ENCODE measurements at places on chromosomes 2 and 18.

DNA sequence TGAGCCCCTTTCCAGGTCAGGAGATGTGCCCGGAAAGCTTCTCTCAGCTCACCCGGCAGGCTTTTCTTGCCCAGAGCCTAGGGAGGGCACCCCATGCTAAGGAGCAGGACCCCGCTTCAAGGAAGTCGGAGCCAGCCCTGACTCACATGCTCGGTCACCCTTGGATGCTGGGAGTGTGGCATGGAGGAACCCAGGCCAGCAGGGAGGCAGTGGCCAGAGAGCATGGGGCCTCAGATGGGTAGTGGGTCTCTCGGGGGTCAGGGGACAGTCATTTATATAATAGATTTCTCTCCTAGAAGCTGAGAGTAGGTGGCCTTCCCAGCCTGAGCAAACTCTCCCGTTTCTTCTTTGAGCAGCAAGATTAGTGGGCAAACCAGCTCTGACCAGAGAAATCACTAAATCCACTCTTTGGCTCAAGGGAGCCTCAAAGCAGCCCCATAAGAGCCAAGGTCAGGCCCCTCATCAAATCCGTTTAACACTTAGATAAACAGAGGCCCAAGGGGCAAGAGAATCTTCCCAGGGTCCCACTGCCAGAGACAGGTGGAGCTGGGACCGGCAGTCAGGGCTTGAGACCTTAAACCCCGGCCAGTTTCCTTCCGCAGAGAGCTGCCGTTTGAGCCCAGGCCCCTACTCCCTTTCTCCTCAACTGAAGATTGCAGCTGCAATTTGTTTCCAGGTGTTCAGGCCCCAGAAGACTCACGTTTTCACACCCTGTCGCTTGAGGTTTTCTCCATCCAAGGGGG lies 113.1 kb downstream of the CYP26B1 start:
- no peak for DNase-seq

GRCh38 chr18:3623769-3624545 lies 174.0 kb downstream of the TGIF1 start:
- peak; percentile 98 for DNase-seq

DNA sequence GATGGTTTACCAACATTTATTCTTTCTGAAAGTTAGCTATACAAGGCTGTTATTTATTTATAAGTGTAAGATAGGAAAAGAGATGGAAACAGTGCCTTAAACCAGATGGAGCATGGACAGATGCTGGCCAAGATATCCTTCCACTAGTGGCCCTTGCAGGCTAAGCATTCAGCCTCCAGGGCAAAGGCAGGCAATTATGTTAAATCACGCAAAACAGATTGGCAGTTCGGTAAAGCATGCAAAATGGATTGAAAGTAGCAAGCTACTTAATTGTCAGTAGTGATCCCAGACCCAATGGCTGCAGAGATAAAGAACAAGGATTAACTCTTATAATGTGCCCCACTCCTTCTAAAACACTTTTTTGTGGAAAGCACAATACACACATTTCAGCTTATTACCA lies 105.4 kb upstream of the MAP4K3 start:
- DNase-seq, result no peak

DNA sequence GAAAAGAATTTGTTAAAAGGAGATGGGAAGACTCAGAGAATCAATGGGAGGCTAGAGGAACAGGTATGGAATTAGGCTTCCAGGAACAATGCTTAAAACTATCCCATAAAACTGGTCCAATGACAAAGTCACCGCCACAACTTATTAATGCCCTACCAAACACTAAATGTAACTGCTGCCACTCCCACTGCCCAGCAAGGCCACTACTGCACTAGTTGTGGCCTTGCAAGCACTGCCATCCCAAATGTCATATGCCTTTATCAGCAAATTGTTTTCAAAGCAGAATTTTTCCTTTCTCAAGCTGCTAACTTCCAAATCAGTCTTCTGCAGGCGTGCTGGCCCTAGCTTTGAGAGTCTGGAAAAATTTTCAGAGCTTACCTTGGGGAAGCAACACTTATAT lies 14.5 kb upstream of the C2orf69 start:
- DNase-seq, result no peak

DNA sequence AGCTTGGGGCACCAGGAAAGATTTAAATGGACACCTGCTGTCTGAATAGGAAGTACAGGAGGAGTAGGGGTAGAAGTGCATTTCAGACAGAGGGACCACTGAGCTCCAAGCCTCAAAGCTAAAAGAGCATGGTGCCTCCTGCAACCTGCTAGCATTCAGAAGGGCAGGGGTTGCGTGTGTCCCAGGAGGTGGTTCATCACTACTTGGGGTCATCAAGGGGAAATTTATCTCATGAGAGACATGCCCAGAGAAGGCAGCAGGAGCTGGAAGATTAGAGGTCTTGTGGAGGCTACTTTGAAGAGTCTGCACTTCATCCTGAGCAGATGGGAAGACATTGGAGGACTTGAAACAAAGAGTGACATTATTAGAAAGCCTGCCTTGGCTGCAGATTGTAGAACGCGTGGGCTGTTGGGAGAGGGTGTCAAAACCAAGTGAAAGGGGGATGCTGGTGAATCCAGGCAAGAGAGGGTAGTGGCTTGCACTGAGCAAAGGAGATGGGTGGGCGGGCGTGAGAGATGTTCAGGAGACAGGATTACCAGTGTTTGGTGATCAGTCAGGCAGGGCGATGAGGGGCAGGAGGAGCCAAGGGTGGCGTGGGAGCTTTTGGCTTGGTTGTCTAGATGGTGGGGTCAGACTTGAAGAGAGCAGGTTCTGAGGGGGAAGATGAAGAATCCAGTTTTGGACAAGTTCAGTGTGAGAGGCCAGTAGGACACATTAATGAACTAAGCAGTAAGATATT lies 154.0 kb downstream of the DYSF start:
- no peak for DNase-seq

GRCh38 chr2:108244667-108245414 lies 5.1 kb downstream of the SULT1C3 start:
- no peak for DNase-seq

- DNase-seq, result peak; percentile 58
Measured at GRCh38 chr2:134818321-134818720, 20.1 kb upstream of the ACMSD start.

GRCh38 chr2:4464634-4465266 lies 761.4 kb downstream of the DCDC2C start:
- DNase-seq, result no peak

GRCh38 chr2:236670235-236670620 lies 100.6 kb downstream of the ACKR3 start:
- no peak for DNase-seq

DNA sequence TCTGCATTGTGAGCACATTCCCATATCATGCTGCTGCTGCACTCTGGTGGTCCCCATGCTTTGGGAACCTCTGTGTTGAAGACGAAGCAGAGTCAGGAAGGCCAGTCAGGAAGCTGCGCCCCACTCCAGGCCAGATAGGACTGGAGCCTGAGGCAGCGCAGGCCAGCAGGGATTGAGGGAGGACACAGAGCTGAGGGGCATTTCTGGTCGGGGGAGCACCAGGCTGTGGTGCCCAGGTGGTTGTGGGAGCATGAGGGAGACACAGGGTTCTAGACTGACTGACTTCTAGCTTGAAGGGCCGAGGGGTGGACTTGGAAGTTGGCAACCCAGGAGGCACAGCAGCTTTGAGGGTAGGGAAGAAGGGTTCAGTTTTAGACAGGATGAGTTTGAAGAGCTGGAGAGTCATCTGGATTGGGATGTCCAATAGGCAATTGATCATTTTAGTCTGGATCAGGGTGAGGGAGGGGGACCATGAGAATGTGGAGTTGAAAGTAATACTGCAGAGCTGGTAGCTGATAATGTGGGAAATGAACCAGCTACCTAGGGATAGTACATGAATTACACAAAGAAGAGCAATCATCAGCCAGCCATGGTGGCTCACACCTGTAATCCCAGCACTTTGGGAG lies 1.4 kb upstream of the ACTG2 start:
- DNase-seq, result no peak

DNA sequence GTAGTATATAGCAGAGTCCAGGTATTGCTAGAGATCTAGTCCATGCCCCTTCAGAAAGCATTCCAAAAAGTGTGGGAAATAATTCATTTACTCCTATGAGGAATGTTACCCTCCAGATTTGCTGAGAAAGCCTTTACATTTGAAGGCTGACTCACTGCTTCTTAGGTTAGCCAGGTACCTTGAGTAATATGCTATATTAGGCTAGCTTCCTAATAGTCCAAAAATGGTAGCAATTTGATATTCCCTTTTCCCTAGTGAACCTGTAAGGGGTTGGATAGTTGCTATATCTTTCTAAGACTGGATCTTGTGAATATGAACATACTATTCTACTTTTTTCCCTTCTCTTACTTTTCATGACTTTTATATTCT lies 63.6 kb downstream of the SPOPL start:
- DNase-seq, result no peak

DNA sequence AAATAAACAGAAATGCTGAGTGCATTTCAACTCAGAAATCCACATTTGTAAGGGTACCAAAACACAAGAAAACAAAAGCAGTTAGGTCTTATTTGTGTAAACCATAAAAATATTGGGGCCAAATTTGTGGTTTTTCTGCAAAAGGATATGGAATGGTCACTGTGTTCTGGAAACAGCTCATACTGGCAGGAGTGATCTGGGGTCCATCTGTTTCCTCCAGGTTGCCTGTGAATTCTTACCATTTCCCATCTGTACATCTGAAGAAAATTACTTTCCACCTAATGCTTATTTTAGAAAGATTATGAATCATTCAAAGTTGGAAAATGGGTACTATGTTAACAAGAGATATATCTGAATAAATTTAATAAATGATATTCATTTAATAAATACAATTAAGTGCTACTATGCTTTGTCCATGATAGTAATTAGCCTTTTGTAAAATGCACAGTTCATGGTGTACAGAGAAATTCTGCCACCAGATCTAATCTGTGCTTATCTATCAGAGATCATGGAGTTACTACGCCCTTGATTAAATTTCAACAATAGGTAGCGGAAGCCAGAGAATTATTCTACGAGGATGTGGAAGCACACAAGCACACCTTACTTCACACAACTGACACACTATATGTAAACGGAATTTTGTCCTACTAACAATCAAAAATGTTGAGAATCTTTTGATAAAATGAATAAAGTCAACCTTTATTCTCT lies 10.9 kb downstream of the ALS2 start:
- DNase-seq, result no peak

GRCh38 chr2:187989925-187990623 lies 301.6 kb upstream of the GULP1 start:
- DNase-seq, result peak; percentile 22

DNA sequence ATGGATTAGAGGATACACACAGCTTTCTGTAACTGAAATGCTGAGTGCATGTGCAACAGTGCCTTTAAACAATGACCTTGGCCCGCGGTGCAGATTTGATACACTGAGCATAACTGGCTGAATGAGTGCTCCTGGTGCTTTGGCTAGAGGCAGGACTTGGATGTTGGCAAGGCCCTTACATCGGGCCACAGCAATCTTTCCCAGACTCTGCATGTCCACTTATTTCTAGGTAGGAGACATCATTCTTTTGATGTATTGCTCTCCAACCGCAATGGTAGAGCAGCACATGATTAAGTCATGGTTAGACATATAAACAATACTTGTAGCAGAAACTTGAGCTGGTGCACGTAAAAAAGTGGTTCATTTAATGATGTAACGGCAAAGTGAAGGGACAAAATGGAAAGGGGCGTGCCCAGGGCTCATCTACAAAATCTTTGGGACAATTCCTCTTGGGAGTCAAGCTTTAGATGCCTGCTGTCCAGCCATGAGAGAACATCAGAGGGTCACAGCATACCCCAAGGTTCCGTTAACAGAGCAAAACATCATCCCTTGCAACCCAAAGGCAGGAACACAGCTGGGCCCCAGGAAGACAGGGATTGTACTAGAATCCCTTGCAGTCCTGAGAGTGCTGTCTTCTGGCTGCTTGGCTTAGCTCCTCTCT lies 43.4 kb downstream of the RAB31 start:
- no peak for DNase-seq

DNA sequence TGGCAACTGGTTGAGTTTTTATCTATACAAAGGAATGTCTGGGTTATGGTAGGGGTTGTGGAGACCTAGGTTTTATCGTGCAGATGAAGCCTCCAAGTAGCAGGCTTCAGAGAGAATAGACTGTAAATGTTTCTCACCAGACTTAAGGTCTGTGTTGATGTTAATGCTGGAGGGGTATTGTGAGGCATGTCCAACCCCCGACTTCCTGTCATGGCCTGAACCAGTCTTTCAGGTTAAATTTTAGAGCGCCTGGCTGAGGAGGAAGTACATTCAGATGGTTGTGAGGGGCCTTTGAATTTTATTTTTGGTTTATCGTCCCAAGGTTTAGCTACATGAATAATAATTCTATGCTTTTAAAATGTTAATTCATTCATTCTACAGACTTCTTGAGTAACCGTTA lies 435.1 kb downstream of the DLGAP1 start:
- DNase-seq, result peak; percentile 38

- peak; percentile 36 for DNase-seq
Measured at GRCh38 chr2:98857001-98857400, 79.0 kb downstream of the CRACDL start.

- DNase-seq, result no peak
Measured at GRCh38 chr18:33844232-33844631, 266.2 kb downstream of the ASXL3 start.

- DNase-seq, result peak; percentile 71
Measured at GRCh38 chr2:231708773-231709635, 679 bp downstream of the PTMA start.

GRCh38 chr2:23550553-23550952 lies 165.6 kb downstream of the KLHL29 start:
- no peak for DNase-seq

GRCh38 chr2:233810385-233810784 lies 32.3 kb downstream of the MROH2A start:
- no peak for DNase-seq

DNA sequence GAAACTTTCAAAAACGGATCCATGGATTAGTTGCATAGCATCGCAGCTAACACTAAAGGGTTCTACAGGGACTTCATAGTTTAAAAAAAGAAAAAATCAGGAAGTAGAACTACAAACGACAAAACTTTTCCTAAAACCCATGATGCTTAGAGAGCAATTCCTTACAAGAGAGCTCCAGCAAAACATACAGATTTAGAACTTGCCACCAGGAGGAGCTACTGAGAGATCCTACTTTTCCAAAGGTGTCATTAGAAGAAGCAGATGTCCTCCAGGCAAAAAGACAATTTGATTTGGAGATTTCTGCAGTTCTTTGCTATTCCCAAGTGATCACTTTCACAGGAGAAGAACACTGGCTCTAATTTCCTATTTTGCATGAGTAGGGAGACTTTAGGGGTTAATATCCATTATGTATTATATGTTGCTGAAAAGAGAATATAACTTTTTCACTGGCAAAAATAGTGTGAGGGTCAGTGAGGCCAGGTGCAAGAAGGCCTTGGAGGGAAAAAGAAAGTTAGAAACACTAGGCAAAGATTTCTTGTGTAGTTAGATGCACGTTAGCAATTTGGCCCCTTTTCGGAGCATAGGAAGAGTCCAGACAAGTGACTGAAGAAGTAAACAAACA lies 436.2 kb downstream of the SUCLG1 start:
- DNase-seq, result peak; percentile 89

DNA sequence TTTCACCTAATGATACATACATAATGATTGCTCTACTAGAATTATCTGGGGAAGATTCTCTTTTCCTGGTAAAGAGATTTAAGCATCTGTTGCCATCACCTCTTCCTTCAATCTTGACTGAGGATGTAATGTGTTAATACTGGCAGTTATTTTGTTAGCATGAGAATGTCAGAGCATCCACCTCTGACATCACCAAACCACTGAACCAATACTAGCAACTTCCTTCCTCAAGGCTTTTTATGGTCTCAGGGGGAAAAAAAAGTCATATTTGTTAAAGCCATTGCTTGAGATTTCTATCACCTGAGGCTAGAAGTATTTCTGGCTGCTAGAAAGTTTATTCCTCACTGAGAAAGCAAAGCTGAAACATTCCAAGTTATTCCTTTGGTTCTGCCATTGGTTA lies 48.5 kb downstream of the DSEL start:
- DNase-seq, result no peak

- no peak for DNase-seq
Measured at GRCh38 chr2:224781400-224781799, 65.2 kb upstream of the CCDC195 start.

All from DMS53 (cell line).